ENCODE measurements at places on chromosomes 12 and 14. TPM values are rescaled to one million over a fixed set of nuclear protein-coding genes. Genes with fewer than 3 reads are reported as not detected.

DNA sequence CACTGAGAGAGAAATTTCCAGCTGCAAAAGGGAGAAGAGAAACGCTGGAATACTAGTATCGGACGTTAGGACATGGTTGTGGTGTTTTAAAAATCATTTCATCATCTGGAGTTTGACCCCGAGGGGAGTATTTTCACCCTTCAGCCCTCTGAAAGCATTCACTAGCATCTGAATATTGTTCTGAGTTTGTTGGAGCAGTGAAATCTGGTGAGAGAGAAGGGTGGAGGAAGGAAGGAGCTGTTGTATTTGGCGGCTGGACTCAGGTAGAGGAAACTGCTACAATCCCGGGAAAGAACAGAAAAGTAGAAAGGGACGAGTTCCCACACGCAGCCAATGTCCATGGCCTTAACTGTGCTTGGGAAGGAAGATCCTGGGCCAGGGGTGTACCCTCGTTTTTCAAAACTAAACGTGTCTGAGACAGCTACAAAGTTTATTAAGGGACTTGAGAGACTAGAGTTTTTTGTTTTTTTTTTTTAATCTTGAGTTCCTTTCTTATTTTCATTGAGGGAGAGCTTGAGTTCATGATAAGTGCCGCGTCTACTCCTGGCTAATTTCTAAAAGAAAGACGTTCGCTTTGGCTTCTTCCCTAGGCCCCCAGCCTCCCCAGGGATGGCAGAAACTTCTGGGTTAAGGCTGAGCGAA, 896 bp upstream of the CDKN1B start:
- no peak for DNase-seq

- DNase-seq: no peak
Observed at GRCh38 chr12:114955414-114956014, 271.5 kb upstream of the TBX3 start.

DNA sequence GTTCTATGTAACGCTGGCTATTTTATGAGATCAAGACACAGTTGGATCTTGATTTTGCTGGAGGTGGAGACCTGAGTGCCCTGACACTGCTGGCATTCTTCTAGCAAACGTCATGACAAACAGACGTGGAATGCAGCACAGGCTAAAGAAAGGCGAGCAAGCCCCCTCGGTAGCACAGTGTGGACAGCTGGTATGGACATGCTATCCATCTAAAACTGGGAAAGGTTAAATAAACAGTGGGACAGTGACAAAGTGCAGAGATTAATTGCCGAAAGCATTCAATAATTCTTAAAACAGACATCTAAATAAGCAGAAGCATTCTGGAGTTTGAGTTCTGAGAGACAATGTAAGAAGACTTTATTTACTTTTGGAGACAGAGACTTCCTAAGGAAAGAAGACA, 237.2 kb downstream of the FBXL14 start:
- DNase-seq: no peak

GRCh38 chr12:105523164-105524057, 192.9 kb downstream of the C12orf75 start:
- DNase-seq: no peak

DNA sequence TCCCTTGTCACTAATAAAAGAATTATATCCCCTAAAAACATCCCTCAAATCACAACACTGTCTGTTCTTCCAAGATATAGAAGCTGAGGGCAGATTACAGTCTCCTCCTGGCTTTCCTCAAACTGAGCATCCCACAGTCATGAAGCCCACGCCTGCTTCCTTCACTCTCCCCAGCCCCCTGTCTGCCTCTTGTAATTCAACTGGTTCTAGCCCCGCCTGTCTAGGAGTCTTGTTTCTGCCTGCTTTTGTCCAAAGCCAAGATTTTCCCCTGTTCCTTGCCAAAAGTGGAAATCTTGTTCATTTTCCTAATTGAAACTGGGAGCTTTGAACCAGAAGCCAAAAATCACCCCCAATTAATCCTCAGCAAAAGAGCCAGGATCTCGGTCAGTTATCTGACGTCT, 35.9 kb upstream of the PWP1 start:
- no peak for DNase-seq

GRCh38 chr12:98727196-98727595, 82.1 kb downstream of the APAF1 start:
- DNase-seq: no peak

DNA sequence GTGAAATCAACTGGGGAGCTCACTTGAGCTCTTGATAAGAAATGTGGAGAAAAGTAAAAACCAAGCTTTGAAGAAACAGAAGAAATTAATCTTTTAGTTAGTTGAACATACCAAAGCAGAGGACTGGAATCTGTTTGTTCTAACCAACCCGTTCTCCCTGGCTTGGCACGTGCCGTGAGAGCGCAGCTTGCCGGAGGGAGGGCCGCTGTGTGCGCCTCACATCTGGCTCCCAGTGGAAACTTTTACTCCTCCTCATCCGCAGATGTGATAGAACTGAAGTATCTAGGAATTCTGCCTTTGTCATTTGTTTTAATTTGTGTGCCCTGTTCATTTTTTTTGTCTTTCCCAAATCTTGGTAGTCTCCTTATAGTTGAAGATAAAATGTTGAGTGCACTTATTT, 64.9 kb downstream of the DDX51 start:
- DNase-seq: no peak

GRCh38 chr14:94538070-94538740, 23.0 kb upstream of the SERPINA4 start:
- DNase-seq: no peak

DNA sequence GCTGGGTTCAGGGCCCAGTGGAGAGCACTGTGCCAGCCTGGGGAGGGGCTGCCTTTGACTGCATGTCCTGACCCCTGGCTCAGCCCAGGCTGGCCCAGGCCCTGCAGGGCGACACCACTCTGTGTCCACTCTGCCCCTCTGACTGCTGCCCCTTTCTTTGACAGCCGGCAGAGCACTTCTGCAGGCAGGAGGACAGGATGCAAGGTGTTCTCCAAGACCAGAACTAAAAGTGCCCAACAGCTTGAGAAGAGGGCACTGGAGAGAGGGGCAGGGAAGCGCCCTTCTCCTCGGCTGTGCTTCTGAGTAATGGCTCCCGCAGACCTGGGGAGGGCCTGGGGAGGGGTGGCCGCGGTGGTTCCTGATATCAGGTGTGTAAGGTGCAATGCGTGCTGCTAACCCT, 72.7 kb downstream of the WDR20 start:
- DNase-seq: no peak

Gene KRT2
- total RNA-seq: not detected

Gene OR6C70
- total RNA-seq: not detected

Gene P2RX7
- total RNA-seq: 9.2 TPM

Gene TNS2
- 3.2 TPM for total RNA-seq

Gene PLEKHG7
- not detected for total RNA-seq
